ENCODE measurements at places on chromosomes 7 and 10.

- DNase-seq: no peak
These were observed 112.6 kb downstream of the PTPRZ1 start for GRCh38 chr7:121985476-121986030.

- no peak for DNase-seq
These were observed 63.4 kb upstream of the GJD4 start for GRCh38 chr10:35541720-35542119.

- DNase-seq: no peak
These were observed 88.5 kb downstream of the PPP1R17 start for GRCh38 chr7:31775556-31775955.

- no peak for DNase-seq
These were observed 32.1 kb downstream of the PLCE1 start for GRCh38 chr10:94025806-94026205.

DNA sequence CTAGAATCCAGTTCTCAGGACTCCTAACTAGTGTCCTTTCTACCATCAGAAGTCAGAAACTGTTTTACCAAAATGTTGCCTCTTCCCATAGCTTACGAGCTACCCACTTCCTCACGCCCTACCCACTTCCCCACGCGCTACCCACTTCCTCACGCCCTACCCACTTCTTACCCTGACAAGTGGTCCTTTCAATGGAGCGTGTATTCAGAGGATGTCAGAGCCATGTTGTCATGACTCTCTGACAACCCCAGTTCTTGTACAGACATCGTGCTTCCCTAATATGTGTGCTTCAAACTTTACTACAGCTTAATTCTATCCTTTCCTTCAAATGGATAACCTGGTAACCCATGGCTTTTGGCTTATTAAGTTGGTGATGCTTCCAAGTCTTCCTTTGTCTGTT, 84.8 kb upstream of the PHF14 start:
- no peak for DNase-seq

GRCh38 chr10:46250898-46251856, 35.6 kb upstream of the ANTXRL start:
- DNase-seq: no peak

- DNase-seq: no peak
These were observed 28.7 kb downstream of the VTI1A start for GRCh38 chr10:112475575-112476218.

DNA sequence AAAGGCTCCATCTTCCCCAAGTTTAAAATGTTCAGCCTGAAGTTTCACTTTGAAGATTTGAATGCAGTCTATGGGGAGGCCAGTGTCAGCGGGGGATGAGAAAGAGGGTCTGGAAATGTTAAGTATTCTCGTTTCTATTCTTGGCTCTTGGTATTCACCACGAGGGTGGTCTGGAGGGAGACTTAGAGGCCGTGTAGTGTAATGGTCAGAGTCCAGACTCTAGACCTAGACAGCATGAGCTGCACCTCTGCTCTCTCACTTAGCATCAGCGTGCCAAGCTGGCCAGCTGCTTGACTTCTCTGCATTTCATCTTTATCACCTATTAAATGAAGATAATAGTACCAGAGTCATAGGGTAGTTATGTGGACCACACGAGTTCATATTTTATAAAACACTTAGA, 57.9 kb downstream of the MKX start:
- no peak for DNase-seq

DNA sequence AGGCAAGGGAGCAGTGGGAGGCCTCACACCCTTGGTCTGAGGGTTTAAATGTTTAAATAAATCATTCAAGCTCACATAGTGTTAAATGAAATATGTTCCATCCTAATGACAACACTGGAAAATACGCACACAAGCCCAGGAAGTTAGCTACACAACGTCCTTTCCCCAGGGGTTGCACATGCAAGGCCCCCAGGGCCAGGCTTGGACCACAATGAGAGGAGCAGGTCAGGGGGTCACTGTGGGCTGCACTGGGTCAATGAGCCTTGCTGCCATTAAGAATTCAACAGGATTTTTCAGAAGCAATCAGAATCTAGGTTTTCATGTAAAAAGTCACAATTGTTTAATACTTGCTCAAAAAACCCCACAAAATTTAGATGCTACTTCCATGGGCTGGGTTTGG, 64.9 kb upstream of the ADCY1 start:
- no peak for DNase-seq

GRCh38 chr10:97332591-97333350, 1.8 kb downstream of the FRAT2 start:
- peak; percentile 63 for DNase-seq

DNA sequence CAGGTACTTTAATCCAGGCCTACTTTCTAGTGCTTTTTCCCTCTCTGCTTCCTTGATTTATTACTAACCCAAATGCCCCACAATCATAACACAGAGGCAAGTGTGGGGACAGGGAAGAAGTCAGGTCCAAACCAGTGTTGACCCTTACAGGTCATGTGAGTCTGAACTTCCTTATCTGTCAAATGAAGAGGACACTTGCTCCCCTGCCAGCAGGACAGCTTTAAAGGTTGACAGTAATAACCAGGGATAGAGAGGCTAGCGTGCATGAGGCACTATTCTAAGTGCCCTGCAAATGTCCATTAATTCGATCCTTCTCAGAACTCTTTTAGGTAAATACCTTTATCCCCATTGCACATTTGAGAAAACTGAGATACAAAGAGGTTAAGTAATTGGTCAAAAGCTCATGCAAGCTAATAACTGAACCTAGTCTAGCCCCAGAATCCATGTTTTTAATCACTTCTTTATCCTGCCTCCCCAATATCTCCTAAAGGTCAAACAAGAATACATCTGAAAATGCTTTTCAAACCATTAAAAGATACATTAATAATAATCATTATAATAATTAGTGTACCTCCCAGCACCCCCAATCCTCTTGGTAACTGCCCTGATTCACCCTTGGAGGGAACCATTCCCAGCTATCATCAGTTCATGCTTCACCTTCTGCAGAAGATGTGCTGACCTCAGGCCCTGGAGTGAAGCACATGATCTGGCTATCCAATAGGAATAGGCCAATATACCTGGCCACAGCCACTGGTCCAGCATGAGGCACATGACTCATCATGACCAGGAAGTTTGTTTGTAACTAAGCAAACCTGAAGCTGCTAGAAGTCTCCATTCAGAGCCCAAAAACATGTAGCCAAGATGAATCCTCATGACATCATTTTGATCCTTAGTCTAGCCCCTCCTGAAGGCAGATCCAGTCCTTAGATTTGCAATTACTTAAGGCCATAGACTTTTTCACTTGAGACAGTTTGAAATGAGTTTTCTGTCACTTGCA, 40.7 kb downstream of the SGMS1 start:
- no peak for DNase-seq

DNA sequence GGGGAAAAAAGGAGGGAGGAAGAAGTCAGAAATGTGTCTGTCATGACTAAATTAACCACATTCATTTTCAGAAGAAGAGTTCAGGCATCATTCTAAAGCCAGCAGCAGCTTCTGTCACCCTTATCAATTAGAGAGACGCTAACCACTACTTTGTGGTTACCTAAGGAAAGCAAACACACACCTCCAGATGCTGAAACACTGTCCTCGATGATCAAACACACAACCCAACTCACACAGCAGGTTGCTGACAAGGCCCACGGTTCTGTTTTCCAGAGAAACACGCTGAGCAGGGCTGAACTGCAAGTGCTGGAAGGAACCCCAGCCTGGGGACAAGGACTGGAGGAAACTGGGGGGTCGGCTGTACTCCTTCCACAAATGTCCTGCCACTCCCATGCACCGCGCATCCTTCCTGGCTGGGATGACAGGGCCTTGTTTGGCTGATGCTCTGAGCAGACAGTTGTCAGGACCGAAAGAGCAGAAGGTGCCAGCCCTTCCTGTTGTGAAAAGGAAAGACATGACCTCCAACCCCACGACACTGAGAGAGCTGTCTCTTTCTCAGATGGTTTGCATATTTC, 36.6 kb downstream of the PRKCQ start:
- DNase-seq: no peak

- DNase-seq: no peak
These were observed 569.4 kb downstream of the HTR7 start for GRCh38 chr10:90288391-90288933.

GRCh38 chr10:112643600-112644264, 196.7 kb downstream of the VTI1A start:
- no peak for DNase-seq

- peak; percentile 9 for DNase-seq
These were observed 80.1 kb downstream of the SH2D4B start for GRCh38 chr10:80617807-80618206.

- no peak for DNase-seq
These were observed 9.5 kb upstream of the AUTS2 start for GRCh38 chr7:69588773-69589172.
